ENCODE measurements at places on chromosomes 4 and X.

GRCh38 chrX:134373736-134374135 lies 86.2 kb upstream of the HPRT1 start:
- DNase-seq = no peak

DNA sequence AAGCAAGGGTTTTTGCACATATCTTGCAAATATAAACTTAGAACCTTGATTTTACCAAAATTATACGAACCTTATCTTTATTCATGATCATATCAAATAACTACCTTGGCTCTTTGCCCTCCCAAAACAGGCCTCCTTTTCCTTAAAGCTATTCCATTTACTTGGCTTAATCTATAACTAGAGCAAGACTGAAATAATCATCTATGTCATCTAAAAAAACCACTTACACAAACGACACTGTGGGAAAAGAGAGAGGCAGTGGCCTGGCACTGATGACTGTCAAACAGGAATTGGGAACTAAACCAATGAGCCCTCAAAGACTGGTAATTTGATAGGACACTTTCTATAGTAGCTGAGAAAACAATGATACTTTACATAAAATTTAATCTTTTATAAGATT lies 11.7 kb upstream of the PTPN13 start:
- DNase-seq = no peak

DNA sequence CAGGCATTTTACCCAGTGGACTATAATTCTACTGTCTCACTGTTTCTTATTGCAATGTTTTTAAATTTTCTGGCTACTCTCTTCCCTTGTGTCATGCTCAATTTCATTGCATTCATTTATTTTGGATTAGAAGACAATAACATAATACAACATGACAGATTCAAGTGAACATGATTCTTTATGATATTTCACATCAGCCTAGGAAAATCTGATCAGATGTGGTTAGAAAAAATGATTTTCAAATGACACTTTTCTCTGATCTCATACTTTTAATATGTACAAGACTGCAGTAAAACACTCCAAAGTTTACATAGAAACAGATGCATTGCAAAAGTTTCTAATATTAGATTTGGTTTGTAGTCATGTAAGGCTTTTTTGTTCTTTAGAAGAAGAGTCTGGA lies 586.0 kb downstream of the ACTRT1 start:
- no peak for DNase-seq

DNA sequence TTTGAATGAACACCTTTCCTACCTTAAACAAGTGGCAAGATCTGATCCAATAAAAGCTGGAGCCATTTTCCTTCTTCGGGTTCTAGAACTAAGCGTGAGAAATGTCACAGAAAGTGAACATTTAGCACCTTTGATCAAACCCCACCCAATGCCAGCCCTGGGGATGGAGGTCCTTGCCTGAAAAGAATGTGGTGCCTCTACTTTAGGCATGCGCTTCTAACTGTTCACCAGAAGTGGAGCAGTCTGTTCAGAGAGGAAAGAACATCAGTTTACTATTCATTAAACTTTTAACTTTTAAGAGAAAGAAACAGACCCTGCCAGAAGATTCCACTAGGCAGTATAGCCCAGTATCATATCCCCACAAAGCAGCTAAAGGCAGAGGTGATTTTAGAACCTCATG lies 75.9 kb downstream of the INTS12 start:
- no peak for DNase-seq

DNA sequence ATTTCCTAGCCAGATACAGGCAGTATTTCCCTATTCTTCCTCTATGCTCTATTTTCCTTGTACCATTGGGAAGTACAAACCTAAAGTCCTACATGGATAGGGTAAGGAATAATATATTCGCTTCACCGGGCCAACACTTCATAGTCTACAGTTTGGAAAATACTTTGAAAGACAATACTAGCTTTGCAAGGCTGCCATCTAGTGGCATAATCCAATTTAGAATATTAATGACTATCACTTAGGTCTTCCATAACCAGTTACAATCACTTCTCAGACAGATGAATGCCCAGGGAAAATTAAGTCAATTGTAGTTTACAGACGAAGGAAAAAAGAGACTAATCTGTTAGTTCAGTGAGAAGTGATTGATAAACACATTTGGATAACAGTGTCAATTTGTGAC lies 141.0 kb upstream of the FAM47C start:
- no peak for DNase-seq

- DNase-seq = no peak
These were observed 67.3 kb downstream of the MCUB start for GRCh38 chr4:109627361-109627760.

- no peak for DNase-seq
These were observed 129.7 kb downstream of the RAPGEF2 start for GRCh38 chr4:159232465-159233106.

DNA sequence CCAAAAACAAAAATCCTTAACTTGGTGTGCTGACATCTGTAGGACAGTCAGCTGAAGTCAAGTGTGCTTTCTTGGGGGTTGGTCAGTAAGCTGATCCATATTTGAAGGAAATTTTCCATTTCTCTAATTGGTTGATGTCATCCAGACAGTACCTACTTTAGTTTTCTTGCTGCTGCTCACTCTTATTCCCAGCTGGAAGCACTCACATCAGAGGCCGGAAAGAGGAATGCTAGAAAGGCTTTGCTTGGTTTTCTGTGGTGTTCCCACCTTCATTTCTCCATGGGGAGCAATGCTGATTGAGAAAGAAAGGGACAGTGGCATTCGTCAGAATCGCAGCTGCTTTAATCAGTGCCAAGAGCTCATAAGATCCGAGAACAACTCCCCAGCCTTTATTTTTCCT lies 227.0 kb downstream of the C4orf33 start:
- no peak for DNase-seq

GRCh38 chrX:14776901-14777300 lies 96.0 kb downstream of the FANCB start:
- no peak for DNase-seq

- no peak for DNase-seq
These were observed 876 bp downstream of the MPP1 start for GRCh38 chrX:154804261-154804956.

- no peak for DNase-seq
These were observed 13.0 kb upstream of the RHOXF2 start for GRCh38 chrX:120145295-120145925.

DNA sequence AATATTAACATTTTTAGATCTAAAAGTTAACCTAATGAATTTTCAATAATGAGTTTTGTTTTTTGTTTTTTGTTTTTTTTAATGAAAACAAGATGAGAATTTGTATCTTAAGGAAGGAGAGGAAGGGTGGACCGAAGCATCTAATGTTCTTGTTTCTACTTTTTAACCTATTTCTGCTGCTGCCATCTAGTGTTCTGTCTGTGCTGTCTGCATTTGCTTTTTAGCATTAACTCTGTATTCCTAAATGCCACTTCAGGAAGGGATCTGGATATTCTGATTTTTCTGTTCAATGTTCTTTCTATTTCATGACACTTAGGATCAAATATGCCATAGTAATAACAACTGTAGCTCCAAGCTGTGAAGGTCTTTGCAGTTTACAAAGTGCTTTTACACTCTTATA lies 161.7 kb downstream of the BRWD3 start:
- DNase-seq = no peak

DNA sequence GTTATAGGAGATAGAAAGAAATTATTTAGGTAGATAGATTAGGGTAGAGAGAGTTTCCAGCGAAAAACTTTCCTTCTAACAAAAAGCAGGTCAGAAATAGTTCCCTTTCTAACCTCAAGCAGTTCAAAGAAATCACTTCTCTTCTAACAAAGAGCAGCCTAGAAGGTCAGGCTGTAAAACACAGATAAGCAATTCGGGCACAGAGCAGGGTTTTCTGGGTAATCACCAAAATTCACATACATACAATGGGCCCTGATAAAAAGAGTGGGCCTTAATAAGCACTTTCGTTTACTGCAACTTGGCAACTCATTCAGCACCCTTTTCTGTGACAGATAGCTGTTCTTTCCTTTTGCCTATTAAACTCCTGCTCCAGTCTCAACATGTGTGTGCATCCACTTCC lies 13.4 kb upstream of the NAF1 start:
- DNase-seq = no peak

- no peak for DNase-seq
These were observed 7.6 kb upstream of the SRD5A3 start for GRCh38 chr4:55338486-55338885.

DNA sequence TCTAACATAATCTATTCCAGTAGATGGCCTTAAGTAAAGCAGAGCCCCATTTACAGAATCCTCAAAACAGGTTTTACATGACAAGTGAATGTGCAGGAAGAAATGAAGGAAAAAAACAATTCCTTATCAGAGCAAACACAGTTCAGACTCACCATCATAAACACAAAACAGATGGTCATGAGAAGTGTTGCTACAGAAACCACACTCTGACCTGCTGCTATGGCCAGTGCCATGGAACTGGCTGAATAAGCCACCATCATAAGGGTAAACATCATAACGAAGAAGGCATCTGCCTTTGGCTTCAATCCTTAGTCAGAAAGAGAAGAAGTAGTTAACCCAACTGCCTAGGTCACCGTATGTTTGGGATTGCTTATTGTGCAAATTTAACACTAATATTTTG lies 61.1 kb downstream of the ABCG2 start:
- DNase-seq = no peak

GRCh38 chr4:153573881-153574802 lies 108.0 kb downstream of the TMEM131L start:
- DNase-seq = peak; percentile 62

- DNase-seq = no peak
These were observed 7.7 kb downstream of the ERVMER34-1 start for GRCh38 chr4:52743444-52744019.

- no peak for DNase-seq
These were observed 43.0 kb downstream of the BANK1 start for GRCh38 chr4:101833480-101833879.

GRCh38 chr4:127631420-127631819 lies 1.3 kb upstream of the INTU start:
- no peak for DNase-seq

GRCh38 chr4:15343000-15343399 lies 84.8 kb upstream of the C1QTNF7 start:
- DNase-seq = no peak

- DNase-seq = no peak
These were observed 14.3 kb downstream of the ZAR1 start for GRCh38 chr4:48504352-48504751.

GRCh38 chr4:145075742-145076468 lies 22.1 kb downstream of the ANAPC10 start:
- DNase-seq = no peak

DNA sequence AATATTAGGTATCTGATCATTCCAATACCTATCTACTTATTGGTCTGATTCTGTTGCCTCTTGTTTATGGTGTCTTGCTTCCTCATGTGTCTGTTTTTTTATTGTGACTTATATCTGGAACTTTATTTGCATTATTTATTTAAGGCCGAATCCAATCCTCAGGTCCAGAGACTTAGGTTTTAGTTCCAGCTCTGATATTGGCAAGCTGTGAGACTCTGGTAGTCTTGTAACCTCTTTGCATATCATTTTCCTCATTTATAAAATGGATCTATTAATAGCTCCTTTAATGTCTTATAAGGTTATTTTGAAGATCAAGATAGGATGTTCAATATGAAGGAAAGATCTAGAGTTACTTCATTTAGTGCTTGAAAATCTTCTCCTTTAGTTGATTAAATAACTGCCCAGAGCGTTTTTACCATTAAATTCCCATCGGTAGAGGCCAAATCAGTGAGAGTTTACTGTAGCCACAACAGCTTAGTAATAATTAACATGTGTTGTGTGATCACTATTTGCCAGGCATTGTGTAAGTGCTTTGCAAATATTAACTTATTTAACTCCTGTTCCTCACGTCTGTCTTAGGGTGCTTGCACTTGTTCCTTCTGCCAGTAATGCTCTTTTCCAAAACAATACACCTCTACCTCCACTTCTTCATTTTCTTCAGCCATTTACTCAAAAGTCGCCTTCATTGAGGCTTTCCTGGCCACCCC lies 82.2 kb downstream of the CC2D2A start:
- DNase-seq = no peak

- no peak for DNase-seq
These were observed 72.3 kb upstream of the STIM2 start for GRCh38 chr4:26788341-26788733.

DNA sequence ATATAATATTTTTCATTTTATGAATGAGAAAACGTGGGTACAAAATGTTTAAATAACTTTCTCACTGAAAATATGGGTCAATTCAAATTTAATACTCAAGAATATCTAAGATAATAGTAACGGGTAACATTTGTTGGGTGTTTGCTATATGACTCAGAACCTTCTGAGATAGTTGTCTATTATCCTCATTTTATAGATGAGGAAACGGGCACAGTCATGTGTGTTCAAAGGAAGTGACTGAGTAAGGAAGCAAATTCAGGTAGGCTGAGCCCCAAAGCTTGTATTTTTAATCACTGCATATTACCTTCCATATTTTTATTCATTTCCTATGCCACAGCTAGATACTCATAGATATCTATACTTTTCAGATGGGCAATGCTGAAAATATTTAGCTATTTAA lies 12.2 kb upstream of the CAMK2D start:
- DNase-seq = no peak
